ENCODE measurements at places on chromosomes 16 and 17.

GRCh38 chr17:60601447-60602384, 1.7 kb downstream of the PPM1D start:
- DNase-seq = no peak

GRCh38 chr16:84065536-84066132, 23.0 kb upstream of the SLC38A8 start:
- DNase-seq = peak; percentile 20

DNA sequence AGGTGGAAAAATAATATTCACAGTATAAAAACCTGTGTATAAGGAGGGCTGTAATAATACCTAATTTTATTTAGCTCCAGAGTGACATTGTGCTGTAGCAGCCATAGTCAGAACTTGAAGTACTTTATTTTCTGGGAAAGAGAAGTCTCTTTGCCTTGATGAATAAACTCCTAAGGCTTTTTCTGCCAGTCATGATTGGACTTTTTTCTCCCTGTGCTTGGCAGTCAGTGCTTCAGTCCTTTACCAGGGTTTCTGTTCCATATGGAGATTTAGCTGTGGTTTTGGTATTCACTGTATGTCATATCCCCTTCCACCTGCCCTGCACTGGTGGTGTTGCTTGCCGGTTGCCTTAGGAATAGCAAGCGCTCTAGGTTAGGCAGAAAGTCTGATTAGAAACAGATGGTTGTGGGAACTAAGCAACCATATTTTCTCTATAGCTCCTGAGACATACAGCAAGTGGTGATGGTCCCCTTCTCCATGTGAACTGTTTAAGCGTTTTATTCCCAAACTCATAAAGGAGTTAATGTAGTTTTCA, 24.7 kb downstream of the DDX42 start:
- DNase-seq = no peak

GRCh38 chr17:44865231-44865660, 17.6 kb downstream of the HIGD1B start:
- peak; percentile 67 for DNase-seq

DNA sequence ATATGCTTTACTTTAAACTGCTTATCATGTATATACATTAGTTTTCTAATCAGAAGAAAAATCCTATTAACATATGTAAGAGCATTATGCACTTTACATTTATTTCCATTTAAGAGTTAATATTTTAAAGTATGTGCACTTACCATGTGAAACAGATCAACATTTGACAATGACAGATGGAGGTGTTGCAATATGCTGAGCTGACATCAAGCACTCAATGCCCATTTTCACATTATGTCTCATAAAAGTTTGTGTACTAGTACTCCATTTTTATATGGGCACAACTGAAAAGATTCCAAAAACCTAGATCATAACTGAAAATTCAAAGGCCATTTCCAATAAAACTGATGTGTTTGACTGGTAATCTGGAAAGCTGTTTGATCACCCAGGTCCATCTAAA, 420.9 kb upstream of the SOX9 start:
- no peak for DNase-seq

DNA sequence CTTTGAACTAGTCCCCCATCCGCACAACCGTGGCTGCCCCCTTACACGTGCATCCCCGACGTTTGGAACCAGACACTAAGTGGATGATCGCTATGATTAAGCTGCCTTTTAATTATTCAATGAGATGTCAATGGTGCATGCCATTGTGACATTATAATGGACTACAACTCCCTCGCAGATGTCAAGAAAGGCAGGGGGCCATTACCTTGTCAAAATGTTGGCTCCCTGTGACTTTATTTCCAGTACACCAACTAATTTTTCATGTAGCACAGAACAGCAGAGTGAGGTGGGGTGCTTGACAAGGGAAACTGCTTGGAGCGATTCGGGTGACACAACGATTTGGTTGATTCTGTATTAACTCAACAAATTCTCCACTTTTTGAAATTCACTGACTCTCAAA, 26.5 kb downstream of the ASIC2 start:
- DNase-seq = no peak

DNA sequence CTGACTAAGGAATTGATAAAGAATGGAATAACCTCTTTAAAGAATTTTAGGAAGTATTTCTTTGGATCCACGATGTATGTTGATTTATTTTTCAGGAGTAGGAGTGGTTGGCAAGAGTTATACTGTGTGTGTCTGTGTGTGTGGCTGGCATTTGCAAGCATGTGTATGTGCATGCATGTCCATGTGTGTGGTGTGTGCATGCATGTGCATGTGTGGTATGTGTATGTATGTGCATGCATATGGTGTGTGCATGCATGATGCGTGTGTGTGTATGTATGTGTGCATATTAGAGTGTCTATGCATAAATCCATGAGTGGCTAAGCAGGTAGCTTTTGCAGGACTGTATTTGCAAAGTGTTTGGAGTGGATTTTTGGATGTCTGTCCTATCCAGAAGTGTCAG, 120.8 kb downstream of the HS3ST2 start:
- no peak for DNase-seq

GRCh38 chr17:28718333-28719020, 809 bp upstream of the RAB34 start:
- no peak for DNase-seq

DNA sequence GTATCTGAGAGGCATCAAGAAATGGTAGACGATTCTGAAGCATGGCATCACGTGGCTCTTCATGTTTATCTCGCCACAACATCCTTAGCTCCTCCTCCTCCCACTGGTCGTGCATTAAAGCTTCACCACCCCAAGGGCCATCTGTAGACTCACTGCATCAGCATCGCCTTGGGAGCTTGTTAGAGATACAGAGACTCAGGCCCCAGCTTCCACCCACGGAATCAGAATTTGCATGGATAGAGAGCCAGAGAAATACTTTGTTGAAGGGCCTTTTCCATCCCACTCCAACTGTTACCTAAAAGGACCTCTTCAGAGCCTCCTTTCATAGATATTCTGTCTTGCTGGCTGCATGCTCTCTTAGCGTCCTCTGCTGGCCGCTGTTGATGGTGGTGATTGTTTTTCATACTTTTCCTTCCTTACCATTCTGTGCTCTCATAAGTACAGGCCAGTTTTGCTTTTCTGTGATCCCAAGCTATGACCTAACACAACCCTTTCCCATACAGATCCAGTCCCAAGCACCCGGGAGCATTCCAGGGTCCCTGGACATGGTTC, 1049.4 kb upstream of the EEF2KMT start:
- DNase-seq = no peak

DNA sequence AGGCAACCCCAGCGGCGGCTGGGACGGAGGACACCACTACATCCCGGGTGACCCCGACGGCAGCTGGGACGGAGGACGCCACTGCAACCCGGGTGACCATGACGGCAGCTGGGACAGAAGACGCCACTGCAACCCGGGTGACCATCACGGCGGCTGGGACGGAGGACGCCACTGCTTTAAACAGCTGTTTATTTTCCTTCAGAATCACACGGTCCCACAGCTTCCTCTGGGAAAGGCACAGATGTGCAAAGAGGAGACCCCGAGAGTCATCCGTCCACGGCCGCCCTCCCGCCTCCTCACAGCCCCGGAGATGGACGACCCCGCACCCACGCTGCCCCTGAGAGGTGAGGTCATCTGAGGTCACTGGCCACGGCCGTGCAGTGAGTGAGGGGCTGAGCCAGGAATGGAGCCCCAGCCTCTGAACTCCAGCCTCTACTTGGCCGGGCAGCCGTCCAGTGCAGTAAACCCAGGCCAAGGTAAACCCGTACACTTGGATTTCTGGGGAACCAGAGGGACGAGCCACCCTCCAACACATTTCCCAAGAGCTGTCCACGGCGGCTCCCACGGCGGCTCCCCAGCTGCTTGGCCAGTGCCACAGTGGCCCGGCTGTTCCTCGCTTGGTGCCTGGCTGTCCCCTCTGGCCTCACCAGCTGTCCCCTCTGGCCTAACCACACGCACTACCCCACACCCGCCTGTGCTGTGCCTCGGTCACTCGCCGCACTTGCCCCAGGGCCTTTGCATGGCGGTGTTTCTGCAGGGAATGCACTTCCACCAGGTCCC, 43.2 kb upstream of the PABPN1L start:
- no peak for DNase-seq

DNA sequence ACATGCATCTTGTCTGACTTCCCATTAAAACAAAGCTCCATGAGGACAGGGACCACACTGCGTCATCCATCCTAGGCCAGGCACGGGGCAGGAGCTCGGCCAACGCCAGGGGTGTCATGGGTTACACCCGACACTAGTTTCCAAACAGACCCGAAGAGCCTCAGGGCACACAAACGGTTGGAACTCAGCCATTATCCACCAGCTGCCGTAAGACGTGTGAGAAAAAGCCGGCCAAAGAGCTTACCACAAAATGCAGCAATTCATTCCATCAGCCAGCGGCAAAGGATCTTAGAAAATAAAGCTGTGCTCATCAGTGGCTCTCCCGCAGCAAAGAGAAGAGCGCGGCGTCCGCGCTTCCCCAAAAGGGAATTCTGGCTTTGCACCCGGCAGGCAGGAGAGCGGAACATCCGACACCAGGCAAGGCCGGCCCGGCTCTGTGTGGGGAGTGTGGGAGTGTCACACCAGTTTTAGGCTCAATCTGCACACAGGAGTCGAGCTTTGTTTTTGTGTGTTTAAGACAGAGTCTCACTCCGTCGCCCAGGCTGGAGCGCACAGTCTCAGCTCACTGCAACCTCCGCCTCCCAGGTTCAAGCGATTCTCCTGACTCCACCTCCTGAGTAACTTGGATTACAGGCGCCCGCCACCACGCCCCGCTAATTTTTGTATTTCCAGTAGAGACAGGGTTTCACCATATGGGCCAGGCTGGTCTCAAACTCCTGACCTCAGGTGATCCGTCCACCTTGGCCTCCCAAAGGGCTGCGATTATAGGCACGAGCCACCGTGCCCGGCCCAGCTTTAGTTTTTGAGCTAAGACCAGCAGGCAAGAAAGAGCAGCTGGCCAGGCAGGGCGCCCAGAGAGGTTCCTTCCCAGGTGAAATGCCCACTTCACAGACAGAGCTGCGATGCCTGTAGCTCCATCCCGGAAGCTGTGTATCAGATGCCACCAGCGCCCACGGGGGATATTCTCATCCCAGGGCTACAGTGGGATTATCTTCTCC, 1.5 kb downstream of the SLC38A8 start:
- no peak for DNase-seq

GRCh38 chr17:7560172-7561027, 1.3 kb upstream of the SENP3 start:
- DNase-seq = no peak

- no peak for DNase-seq
Measured at GRCh38 chr16:69654280-69654931, 72.0 kb downstream of the NQO1 start.

GRCh38 chr17:80545499-80545826, 825 bp downstream of the RPTOR start:
- DNase-seq = no peak

DNA sequence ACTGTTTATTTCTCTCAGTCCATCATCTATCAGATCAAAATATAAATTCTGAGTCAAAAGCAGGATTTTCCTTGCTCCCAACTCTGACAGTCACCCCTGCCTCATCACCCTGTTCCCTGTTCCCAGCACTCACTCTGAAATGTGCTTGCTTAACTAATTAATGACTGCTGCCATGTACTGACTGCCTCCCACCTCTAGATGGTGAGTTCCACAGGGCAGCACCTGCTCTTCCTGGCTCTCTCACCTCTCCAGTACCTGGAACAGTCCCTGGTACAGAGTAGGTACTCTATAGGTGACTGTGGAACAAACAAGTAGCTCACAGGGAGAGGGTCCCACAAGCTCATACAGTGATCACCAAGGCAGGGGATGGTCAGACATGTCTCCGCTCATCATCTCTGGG, 114.3 kb upstream of the C16orf82 start:
- DNase-seq = no peak

DNA sequence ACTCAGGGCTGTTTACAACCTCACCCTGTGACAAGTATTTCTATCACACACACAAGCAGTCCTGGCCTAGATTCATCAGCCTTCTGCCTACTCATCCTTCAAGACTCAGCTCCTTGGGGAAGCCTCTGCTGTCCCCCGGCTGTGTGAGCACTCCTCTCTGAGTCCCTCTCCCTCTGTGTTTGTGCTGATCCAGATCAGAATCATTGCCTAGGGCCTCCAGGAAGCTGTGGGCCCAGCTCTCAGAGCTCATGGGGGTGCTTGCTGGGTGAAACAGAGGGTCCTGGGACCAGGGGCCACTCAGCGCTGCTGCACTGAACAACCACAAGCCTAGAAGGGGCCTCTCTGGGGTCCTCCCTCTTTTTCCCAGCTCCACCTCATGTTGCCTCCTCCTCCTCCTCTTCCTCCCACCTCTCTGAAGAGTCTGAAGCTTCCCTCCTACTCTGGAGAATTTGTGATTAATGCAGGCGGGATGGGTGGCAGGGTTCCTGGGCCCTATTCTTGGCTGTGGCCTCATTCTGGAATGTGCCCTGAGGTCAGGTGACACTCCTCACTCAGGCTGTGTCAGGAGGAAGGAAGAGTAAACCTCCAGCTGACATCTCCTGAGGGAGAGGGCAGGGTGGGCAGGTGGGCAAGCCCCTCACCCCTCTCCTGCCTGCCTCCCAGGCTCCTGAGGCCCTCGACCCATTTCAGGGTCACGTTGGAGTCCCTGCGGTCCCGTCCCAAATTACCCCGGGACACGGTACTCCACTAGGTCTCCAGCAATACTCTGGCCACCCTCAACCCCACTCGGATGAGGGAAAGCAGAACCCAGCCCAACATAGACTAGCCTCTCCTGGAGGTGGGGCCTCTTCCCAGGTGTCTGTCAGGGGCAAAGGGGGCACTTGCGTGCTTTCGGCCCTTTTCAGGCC, 10.1 kb downstream of the WFIKKN2 start:
- DNase-seq = no peak

DNA sequence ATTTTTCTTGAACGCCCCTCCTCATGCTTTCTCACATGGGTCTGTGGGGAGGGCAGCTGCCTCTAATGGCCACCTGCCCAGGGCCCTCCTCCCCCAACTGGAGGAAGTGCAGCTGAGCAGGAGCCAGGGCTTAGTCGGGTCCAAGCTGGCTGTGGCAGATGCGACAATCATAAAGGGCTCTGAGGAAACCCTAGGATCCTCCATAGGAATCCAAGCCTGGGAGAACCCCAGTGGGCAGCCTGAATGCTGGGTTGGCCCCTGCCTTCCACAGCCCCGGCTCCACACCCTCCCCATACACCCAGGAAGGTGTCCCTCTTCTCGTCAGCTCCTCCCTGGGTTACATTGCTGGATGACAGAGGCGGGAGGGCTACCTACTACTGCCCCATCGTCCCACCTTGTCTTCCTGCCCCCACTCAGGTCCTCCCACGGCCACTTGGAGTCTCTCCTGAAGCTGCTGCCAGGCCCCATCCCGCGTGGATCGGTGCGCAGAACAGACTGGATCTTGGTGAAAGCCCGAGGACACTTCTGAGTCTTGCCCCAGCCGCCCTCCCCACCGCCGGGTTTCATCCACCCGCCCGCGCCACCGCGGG, 15.6 kb upstream of the CBFB start:
- no peak for DNase-seq

DNA sequence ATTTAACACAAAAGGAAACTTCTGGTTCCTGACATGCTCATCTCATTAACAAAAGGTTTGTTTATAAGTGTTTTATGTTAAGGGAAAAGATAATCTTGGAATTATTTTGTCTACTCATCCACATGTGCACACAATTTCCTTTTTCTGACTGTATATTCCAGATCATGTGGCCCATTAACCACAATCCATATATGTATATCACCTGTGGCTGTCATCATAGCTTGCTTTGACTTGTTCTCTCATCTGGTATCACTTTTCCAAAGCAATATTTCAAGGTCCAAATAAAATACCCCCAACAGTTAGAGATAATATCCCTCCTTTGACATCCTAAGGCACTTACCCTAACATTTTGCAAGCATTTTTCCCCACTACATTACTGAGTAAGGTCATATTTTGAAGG, 856.1 kb downstream of the CDH11 start:
- no peak for DNase-seq
